T-helper 1 cell (primary cell): ENCODE measurements at places on chromosomes 2 and 18.

DNA sequence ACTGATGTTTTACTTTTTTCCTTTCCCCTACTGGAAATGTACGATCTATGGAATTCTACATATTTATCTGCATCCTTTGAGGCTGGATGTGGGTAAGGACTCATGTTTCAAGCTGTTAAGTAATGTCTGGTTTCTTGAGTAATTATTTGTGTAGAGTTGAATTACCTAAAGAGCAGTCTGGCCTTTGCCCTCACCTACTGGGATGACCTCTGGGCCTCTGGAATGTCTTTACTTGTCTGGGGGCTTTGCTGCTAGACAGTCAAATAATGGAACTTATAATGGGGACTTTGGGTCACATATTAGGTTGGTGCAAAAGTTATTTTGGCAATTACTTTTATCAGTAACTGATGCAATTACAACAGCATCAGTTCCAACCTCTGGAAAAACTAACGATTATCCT, 244.7 kb downstream of the CCDC178 start:
- DNase-seq = no peak

DNA sequence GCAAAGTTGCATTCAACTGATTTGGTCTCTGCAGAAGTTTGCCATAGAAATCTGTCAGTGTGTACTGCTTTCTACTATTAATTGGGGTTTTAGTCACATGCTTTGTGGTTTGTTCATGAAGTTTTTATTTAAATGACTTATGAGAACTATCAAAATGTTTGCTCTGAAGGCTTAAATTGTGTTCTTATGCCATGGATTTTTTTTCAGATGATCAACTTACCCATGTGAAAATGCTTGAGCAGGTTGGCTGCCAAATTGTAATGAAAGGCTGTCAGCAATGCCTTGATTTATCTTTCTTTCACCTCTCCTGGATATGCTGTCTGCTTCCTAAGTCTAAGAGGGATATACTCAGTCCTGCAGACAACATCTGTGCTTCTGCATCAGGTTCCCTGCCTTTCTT, 50.7 kb downstream of the FMNL2 start:
- DNase-seq = no peak

GRCh38 chr2:234099266-234099665, 48.8 kb downstream of the SPP2 start:
- no peak for DNase-seq

GRCh38 chr2:215324811-215325210, 13.0 kb downstream of the ATIC start:
- DNase-seq = no peak

DNA sequence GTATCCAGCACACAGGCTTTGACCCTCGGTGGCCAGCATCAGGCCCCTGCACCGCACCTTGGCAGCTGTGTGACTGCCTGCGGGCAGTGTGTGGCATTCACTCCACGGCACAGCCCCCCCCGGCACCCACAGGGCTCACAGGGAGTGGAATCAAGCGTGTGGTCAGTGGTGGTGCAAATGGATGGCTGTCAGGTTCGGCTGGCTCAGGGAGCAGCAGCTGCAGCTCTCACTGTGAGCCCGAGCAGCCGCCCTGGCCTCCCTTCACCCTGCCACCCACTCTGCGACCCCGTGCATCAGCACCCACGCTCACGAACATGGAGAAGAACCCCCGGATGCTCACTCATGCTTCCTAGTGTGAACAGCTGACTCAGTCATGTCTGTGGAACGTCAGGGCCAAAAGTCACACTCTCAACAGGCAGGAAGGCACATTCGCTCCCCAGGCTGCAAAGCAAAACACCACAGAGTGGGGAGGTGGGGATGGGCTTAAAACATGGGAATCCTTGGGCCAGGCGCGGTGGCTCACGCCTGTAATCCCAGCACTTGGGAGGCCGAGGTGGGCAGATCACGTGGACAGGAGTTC, 41.5 kb upstream of the GPC1 start:
- DNase-seq = no peak

- no peak for DNase-seq
Measured at GRCh38 chr2:33304032-33304864, 172.2 kb upstream of the RASGRP3 start.

DNA sequence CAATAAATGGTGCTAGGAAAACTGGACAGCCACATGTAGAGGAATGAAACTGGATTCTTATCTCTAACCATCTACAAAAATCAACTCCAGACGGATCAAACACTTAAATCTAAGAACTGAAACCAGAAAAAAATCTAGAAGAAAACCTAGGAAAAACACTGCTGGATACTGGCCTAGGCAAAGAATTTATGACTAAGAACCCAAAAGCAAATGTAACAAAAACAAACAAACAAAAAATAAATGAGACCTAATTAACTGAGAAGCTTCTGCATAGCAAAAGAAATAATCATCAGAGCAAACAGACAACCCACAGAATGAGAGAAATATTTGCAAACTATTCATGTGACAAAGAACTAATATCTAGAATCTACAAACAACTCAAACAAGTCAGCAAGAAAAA, 314.0 kb upstream of the REV1 start:
- DNase-seq = no peak

- no peak for DNase-seq
Measured at GRCh38 chr2:239387811-239388210, 13.0 kb downstream of the HDAC4 start.
